ENCODE measurements at places on chromosomes 6 and 20. TPM values are rescaled to one million over a fixed set of nuclear protein-coding genes. Genes with fewer than 3 reads are reported as not detected.

HAO1 gene
- not detected for total RNA-seq

GSTA3 gene
- total RNA-seq = not detected

- no peak for DNase-seq
These were observed 121.0 kb downstream of the MRPL14 start for GRCh38 chr6:44006123-44006871.

DNA sequence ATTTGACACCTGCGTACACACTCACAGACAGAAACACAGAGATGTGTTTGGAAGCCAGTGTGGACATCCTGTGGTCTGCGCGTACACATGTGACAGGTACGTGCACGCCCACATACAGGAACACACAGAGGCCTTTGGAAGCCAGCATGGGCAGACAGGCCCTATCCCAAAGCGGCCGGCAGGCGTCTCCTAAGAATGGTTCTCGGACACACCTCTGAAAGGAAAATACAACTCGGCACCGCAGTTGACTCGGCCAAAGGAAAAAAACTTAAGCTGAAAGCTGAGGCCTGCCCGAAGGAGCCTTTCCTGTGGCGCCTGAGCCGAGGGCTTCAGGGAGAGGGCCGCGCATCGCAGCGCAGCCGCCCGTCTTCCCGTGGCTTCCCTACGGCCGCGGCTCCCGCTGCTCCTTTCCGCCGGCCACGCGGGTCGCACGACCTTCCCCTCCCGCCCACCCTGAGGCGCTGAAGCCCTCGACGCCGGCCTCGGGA, 1.4 kb upstream of the CEP43 start:
- peak; percentile 84 for DNase-seq

DNA sequence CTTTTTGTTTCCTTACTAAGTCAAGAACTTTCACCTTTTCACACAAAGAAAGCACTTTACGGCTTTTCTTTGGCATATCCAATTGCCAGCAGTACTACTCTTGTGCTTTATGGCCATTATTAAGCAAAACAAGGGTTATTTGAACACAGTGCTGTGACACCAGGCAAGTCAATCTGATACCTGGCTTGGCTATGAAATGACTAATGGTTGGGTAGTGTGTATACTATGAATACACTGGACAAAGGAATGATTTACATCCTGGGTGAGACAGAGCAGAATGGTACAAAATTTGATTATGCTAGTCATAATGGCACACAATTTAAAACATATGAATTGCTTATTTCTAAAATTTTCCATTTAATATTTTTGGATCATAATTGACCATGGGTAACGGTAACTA, 22.1 kb upstream of the ADGRF1 start:
- no peak for DNase-seq

DNA sequence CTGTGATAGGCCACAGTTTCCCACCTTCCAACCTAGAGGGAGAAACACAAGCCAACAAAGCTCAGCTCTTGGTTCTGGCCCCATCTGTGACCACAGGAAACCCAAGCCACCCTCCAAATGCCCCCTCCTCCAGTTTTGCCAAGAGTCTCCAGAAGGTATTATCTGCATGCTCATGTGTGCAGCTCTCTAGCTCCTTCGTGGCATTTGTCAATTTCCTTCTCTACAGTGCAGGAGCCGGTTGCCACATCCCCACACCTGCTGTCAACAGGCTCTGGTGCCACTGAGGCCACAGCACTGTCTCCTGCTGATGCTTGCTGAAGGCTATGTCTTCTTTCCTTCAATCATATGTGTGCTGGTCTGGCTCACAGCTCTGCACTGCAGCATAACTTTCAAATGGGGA, 177.2 kb downstream of the CLIC5 start:
- DNase-seq = no peak

DNA sequence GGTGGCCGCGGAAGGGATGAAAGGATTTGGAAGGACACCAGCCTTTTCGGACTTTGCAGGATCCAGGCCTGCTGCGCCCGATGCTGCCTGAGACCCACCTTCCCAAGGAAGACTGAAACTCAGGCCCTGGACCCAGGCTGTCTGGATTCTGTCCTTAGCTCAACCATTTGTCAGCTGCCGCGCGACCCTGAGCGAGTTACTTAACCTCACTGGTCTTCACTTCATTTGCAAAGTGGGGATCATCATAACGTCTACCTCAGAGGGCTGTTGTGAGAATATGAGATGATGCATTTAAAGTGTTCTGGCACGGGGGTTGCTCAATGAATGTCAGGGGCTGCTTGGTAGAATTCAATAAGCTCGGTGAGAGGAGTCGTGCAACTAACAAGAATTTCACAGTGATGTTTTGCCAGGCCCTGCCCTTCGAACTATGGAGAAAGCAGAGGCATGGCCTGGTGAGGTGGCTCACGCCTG, 104.2 kb upstream of the PRDM1 start:
- peak; percentile 66 for DNase-seq

Measured in activated CD4-positive, alpha-beta T cell treated with anti-CD3 and anti-CD28 coated beads, Interleukin-2, amount 10 ng/mL, durations not matched to agents 24 days and 14 days (primary cell).